ENCODE measurements at places on chromosomes 5 and 9. TPM values are rescaled to one million over a fixed set of nuclear protein-coding genes. Genes with fewer than 3 reads are reported as not detected.
A peak's percentile ranks its signal among the peaks of the same experiment; 100 is the strongest.

The ORM2 gene
- not detected for total RNA-seq

The PCDHB14 gene
- total RNA-seq: 7.6 TPM

The PRSS3 gene
- total RNA-seq: not detected

The GRIN3A gene
- total RNA-seq: not detected

The ANKRD34B gene
- not detected for total RNA-seq

The CDC26 gene
- total RNA-seq: 20.4 TPM

The CDH6 gene
- 21.0 TPM for total RNA-seq

The PCDHGA8 gene
- 7.5 TPM for total RNA-seq

The KCNN2 gene
- total RNA-seq: 0.20 TPM

- no peaks in the 10 kb centered on the region for H3K4me1 ChIP-seq
- no peak overlapping the region for H3K4me3 ChIP-seq
- H3K27ac ChIP-seq: no peak overlapping the region
- no peak for DNase-seq
- no peaks in the 10 kb centered on the region for H3K36me3 ChIP-seq
These were observed 207.3 kb downstream of the CD180 start for GRCh38 chr5:66989286-66989685.

DNA sequence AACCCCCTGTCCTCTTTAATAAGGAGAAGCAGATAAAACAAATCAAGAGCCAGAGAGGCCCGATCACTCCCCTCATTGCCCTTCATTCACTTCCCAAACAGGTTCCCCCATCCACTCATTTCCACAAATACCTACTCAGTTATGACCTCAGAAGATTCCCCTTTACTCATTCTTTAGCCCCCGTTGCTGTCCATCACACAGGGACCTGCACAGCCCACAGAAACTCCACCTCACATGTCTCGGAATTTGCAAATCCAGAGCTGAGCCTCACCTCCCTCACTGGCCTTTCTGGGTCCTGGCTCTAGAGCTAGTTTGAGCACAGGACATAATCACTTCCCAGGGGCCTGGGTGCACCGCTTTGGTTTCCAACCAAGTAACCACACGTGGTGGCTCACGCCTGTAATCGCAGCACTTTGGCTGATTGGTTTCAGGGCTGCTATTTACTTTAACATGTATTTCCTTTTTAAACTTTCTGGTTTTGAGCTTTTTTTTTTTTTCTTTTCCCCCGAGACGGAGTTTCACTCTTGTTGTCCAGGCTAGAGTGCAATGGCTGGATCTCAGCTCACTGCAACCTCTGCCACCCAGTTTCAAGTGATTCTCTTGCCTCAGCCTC lies 17.8 kb downstream of the ATP6V0E1 start:
- no peaks in the 10 kb centered on the region for H3K27me3 ChIP-seq
- DNase-seq: no peak
- no peaks in the 10 kb centered on the region for H3K36me3 ChIP-seq
- H3K4me3 ChIP-seq: no peak overlapping the region
- H3K27ac ChIP-seq: peak overlapping the region; percentile 88
- H3K4me1 ChIP-seq: peaks cover 11% of the 10 kb centered on the region

GRCh38 chr5:131814990-131815389 lies 18.2 kb upstream of the FNIP1 start:
- H3K4me3 ChIP-seq: no peak overlapping the region
- no peaks in the 10 kb centered on the region for H3K36me3 ChIP-seq
- no peak for DNase-seq
- H3K27ac ChIP-seq: no peak overlapping the region
- no peaks in the 10 kb centered on the region for H3K4me1 ChIP-seq

GRCh38 chr5:35854248-35854647 lies 2.4 kb upstream of the IL7R start:
- peak overlapping the region; percentile 41 for H3K27ac ChIP-seq
- no peak overlapping the region for H3K4me3 ChIP-seq
- no peak for DNase-seq
- peaks cover 27% of the 10 kb centered on the region for H3K4me1 ChIP-seq
- no peaks in the 10 kb centered on the region for H3K36me3 ChIP-seq
- H3K27me3 ChIP-seq: no peaks in the 10 kb centered on the region

GRCh38 chr9:126354887-126355770 lies 28.5 kb downstream of the MVB12B start:
- H3K4me3 ChIP-seq: no peak overlapping the region
- no peaks in the 10 kb centered on the region for H3K36me3 ChIP-seq
- peaks cover 31% of the 10 kb centered on the region for H3K4me1 ChIP-seq
- H3K27me3 ChIP-seq: no peaks in the 10 kb centered on the region
- no peak overlapping the region for H3K27ac ChIP-seq

GRCh38 chr5:98524773-98525172 lies 248.7 kb upstream of the RGMB start:
- H3K27ac ChIP-seq: no peak overlapping the region
- no peaks in the 10 kb centered on the region for H3K27me3 ChIP-seq

- H3K4me3 ChIP-seq: no peak overlapping the region
- no peaks in the 10 kb centered on the region for H3K27me3 ChIP-seq
- H3K36me3 ChIP-seq: no peaks in the 10 kb centered on the region
- DNase-seq: no peak
These were observed 90.5 kb downstream of the NRG2 start for GRCh38 chr5:139952574-139952973.

DNA sequence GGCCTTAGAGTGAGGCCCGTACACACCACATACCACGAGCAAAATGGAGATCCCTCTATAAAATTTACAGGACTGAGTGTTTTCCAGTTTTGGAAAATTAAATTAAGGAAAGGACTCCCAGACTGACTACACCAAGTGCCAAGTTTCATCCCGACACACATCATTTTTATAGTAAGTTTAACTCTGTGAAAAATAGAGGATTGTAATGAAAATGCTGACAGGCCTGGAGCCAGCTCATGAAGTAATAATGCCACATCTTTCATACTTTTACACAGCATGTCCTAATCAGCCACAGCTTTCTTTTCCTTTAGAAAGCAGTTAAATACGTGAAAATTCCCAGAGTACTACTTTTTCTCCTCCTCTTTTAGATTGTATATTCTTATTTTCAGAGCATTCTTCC lies 169.2 kb downstream of the SAXO1 start:
- peak overlapping the region; percentile 45 for H3K27ac ChIP-seq
- H3K27me3 ChIP-seq: no peaks in the 10 kb centered on the region
- H3K4me1 ChIP-seq: no peaks in the 10 kb centered on the region
- H3K4me3 ChIP-seq: no peak overlapping the region
- DNase-seq: no peak
- H3K36me3 ChIP-seq: no peaks in the 10 kb centered on the region

- DNase-seq: no peak
- no peaks in the 10 kb centered on the region for H3K4me1 ChIP-seq
- H3K27ac ChIP-seq: no peak overlapping the region
- no peaks in the 10 kb centered on the region for H3K36me3 ChIP-seq
- no peaks in the 10 kb centered on the region for H3K27me3 ChIP-seq
- no peak overlapping the region for H3K4me3 ChIP-seq
These were observed 624.4 kb downstream of the PSAT1 start for GRCh38 chr9:78921341-78921740.

DNA sequence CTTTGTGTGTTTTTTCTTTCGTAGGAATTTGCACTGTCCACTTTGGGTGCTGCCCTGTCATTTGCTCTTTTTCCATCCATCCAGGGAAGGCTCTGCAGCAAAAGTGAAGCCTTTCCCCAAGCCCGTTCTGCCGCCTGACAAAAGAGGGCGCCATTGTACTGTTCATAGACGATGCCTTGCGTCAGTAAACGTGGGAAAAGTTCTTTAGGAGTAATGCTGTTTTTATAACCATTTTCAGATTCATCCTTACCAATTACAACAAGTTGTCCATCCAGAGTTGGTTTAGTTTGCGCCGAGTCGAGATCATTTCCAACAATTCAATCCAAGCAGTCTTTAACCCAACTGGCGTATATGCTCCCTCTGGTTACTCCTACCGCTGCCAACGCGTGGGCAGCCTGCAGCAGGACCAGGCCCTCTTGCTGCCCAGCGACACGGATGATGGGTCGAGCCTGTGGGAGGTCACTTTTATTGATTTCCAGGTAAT lies 34.3 kb upstream of the RPS23 start:
- H3K27me3 ChIP-seq: no peaks in the 10 kb centered on the region
- DNase-seq: peak; percentile 65
- no peaks in the 10 kb centered on the region for H3K4me1 ChIP-seq
- no peak overlapping the region for H3K4me3 ChIP-seq
- no peaks in the 10 kb centered on the region for H3K36me3 ChIP-seq
- H3K27ac ChIP-seq: no peak overlapping the region

GRCh38 chr5:17147617-17148016 lies 69.8 kb upstream of the BASP1 start:
- H3K36me3 ChIP-seq: no peaks in the 10 kb centered on the region
- no peak overlapping the region for H3K4me3 ChIP-seq
- no peak for DNase-seq
- no peaks in the 10 kb centered on the region for H3K27me3 ChIP-seq
- no peak overlapping the region for H3K27ac ChIP-seq

DNA sequence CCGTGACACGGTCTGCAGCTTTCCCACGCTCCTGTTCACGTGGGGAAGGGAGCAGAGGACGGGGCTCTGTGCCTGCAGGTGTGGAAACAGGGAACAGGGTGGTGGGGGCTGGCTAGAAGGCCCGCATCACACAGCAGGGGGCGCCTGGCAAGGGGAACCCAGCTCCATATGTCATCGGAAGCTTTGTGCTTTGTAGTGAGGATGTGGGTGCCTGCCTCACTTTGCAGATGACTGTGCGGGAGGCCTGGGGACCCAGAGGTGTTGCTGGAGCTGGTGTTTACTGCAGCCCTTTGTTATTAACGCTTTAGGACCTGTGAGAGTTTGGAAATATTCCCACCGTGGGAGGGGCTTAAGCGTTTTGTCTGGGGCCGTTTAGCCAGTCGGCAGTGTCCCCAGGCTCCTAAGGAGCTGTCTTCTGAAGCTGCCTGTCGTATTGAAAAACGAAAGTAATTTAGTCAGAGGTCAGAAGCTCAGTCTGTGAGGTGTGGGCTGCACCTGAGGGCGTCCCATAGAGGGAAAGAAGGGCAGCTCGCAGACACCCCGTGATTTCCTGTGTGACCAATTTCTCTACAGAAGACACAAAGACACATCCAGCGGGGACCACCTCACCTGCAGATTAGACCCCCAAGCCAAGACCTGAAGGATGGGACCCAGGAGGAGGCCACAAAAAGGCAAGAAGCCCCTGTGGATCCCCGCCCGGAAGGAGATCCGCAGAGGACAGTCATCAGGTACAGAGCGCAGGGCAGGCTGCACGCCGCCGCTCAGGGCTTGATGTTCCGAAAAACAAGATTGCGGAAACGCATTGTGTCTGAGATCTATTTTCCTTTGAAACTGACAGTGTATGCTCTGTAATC lies 9.1 kb downstream of the MAN1B1 start:
- H3K27me3 ChIP-seq: no peaks in the 10 kb centered on the region
- H3K4me3 ChIP-seq: no peak overlapping the region
- no peak for DNase-seq
- no peaks in the 10 kb centered on the region for H3K4me1 ChIP-seq
- H3K27ac ChIP-seq: no peak overlapping the region
- H3K36me3 ChIP-seq: peaks cover 97% of the 10 kb centered on the region

DNA sequence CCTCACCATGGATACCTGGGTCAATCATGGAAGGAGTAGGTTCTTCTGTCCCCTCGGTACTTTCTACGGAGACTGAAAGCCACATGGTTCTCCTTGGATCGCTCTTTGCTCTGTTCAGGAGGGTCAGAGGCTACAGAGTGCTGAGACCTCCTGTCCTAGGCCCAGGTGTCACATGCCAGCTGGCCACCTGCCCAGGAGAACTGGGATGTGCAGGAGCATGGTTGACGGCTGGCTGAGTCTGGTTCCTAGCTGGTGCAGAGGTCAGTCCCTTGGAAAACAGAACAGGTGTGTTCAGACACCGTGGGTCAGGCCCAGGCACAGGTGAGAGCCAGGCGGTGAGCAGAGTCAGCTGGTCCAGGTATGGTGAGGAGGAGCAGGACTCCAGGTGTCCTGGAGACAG lies 416.3 kb downstream of the IRX1 start:
- H3K4me3 ChIP-seq: no peak overlapping the region
- H3K27ac ChIP-seq: no peak overlapping the region
- H3K27me3 ChIP-seq: no peaks in the 10 kb centered on the region
- H3K4me1 ChIP-seq: peaks cover 25% of the 10 kb centered on the region
- H3K36me3 ChIP-seq: no peaks in the 10 kb centered on the region
- DNase-seq: no peak

DNA sequence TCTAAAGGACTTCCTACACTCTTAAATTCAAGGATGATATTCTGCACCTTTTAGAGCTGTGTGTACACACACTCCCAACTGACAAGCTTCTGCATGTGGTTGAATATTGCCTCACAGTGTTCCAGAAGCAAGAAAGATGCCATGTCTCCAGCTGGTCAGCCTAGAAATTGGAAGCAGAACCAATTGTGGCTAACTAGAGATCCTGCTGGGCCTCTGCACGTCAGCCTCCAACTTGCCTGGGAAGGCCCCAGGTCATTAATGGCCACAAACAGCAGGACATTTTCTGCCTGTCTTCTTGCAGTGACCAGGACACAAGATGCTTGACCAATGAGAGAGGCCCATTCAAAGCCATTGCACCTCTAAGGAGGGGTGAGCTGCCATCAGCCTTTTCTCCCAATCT lies 571.9 kb upstream of the BRINP1 start:
- H3K4me3 ChIP-seq: no peak overlapping the region
- H3K27me3 ChIP-seq: no peaks in the 10 kb centered on the region
- no peaks in the 10 kb centered on the region for H3K36me3 ChIP-seq
- H3K27ac ChIP-seq: no peak overlapping the region

DNA sequence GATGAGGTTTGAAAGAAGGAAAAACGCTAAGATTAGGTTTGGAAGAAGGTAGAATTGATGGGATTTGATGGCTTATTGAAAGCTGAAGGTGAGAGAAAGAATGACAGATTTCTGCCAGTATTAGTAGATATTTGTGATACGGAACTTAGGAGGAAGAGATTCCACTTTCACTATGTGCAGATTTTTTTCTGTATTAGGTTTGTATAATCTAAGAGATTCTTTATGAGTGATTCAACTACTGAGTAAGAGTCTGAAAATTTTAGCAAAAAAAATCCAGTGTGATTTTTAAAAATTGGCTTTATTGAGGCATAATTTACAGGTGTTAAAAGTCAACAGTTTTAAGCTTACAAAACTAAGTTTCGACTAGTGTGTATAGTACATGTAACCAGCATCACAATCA lies 54.1 kb downstream of the AP3S1 start:
- peaks cover 11% of the 10 kb centered on the region for H3K36me3 ChIP-seq
- no peak for DNase-seq
- no peak overlapping the region for H3K27ac ChIP-seq
- H3K4me3 ChIP-seq: no peak overlapping the region

DNA sequence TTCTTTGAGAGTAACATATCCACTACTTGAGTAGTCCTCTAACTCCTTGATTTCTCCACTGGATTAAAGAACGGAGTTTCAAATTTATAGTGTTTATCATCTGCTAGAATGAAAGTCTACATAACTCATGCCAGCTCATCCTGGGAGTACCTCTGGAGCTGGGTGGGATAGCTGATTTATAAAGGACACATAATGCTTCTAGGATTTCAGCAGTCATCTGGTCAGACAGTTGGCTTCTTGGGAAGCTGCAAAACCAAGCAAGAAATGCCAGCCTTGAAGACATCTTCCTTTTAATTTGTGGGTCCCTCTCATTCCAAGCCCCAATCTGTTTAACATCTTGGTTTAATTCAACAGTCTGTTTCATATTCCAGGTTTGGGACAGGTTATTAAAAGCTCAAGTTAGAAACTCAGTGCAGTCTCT lies 3.2 kb downstream of the GALNT10 start:
- no peaks in the 10 kb centered on the region for H3K36me3 ChIP-seq
- DNase-seq: no peak
- H3K4me3 ChIP-seq: no peak overlapping the region
- peaks cover 40% of the 10 kb centered on the region for H3K4me1 ChIP-seq
- no peak overlapping the region for H3K27ac ChIP-seq

GRCh38 chr9:61673664-61674381 lies 484.0 kb downstream of the SPATA31A7 start:
- H3K27ac ChIP-seq: no peak overlapping the region
- H3K4me1 ChIP-seq: no peaks in the 10 kb centered on the region
- no peak overlapping the region for H3K4me3 ChIP-seq

Measured in tibial nerve (tissue), 4 donors.